ENCODE measurements at places on chromosomes 5 and 9. TPM values are rescaled to one million over a fixed set of nuclear protein-coding genes. Genes with fewer than 3 reads are reported as not detected.

Gene OR2K2
- polyA plus RNA-seq: not detected

Gene BTNL3
- not detected for polyA plus RNA-seq

Gene C1QTNF2
- polyA plus RNA-seq: 5.6 TPM

Gene IRX2
- polyA plus RNA-seq: 18.4 TPM

Gene CFAP90
- 38.4 TPM for polyA plus RNA-seq

Gene PHF24
- polyA plus RNA-seq: 48.6 TPM
